ENCODE measurements at places on chromosomes 3 and 15.

DNA sequence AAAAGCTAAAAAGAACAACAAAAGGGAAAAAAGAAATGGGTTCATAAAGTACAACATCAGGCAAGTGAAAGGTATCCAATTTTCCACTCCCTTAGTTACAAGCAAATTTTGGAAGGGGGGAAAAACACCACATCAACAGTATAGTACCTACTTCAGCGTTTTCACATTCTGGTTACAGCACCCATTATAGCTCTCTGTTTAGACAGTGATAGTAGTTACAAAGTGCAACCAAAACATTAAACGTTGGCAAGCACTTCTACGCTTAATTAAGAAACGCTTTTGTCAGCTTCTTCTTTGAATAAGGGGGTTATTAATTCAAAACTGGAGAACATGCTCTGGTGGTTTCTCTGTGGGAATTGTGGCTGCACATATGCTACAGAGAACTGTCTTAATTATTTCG lies 180.2 kb downstream of the VPS13C start:
- DNase-seq: no peak

DNA sequence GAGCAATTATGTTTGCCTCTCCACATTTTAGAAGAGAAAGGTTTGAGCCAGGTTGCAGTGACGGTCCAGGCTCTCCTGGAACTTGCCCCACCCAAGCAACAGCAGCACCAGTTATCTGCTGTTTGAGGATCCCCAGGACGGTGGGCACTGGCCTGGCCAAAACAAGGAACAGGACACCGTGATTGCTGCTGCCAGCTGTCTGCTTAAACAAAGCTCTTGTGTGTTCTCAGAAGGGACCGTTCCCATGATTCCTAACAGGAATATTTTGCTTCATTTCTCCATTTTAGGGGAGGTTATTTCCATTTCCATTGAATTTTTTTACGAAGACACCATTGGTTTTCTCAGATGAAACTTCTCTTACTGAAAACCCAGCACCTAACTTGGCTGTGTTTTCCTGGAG lies 66.4 kb upstream of the RPL35A start:
- DNase-seq: no peak

DNA sequence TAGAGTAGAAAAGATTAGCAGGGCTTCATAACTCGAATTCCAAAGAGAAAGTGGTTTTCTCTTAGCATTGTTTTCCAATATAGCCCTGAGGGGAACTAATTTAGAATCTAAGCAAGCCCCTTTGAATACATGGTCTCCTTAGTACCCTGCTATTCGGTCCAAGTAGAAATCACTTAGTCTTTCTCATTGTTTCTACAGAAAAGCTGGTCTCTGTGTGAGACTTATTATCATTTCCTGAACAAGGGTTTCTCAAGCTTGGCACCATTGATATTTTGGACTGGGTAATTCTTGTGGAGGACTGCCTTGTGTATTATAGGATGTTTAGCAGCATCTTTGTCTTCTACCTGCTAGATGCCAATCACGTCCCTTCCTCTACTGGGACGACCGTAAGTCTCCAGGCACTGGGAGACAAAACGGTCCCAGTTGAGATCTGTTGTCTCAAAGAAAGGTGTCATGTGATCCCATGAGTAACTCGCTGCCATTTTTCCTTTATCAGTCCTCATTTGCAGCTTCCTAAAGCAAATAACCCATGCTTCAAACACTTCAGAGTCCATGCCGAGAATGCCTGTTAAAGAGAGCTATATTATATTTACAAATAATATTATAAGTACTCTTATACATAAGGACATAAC lies 230.7 kb upstream of the SLCO3A1 start:
- no peak for DNase-seq

- no peak for DNase-seq
These were observed 26.5 kb upstream of the PLOD2 start for GRCh38 chr3:146187334-146187950.

- DNase-seq: no peak
These were observed 210.8 kb downstream of the GAP43 start for GRCh38 chr3:115834068-115834467.

DNA sequence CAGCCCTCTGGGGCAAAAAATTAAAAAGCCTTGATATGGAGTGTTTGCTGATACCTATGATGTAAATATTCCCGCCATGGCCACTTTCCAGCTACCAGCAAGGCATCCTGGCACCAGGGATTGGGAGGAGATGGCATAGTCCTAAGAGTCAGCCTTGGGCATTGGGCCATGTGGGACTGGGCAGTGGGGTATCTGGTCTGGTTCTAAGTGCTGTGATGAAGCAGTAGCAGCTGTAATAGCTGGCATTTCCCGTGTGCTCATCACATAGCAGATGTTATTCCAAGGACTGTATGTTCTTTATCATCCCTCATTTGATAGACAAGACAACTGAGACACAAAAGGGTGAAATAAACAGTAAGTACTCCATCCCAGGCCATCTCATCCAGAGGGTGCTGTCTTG lies 6.9 kb upstream of the SACM1L start:
- no peak for DNase-seq

DNA sequence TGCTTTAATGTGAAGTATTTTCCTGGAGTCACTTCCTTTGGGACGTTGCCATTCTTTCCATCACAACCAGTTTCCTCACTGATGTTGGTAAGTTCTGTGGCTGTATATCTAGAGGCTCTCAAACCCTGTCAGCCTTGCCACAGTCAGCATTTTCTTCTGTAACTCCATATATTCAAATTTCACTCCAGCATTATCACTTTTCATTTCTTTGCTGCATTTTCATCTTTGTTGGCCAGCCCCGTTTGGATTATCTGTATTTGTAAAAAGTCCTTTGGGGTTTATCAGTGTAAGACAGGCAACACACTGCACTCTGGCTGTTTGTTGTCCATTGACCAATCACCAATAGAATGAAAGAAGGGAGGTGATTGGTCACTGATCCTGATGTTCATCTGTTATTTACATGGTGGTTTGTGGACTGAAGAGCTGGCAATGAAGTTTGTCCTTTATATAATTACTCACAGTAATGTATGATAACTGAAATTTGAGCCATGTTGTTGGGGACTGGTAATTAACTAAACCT lies 20.3 kb downstream of the GMPS start:
- no peak for DNase-seq

GRCh38 chr3:59321881-59322540 lies 272.2 kb upstream of the CFAP20DC start:
- no peak for DNase-seq

GRCh38 chr3:172034786-172035685 lies 4.3 kb upstream of the FNDC3B start:
- no peak for DNase-seq

- no peak for DNase-seq
These were observed 73.5 kb upstream of the CSPG5 start for GRCh38 chr3:47652142-47652541.

GRCh38 chr3:168877899-168878298 lies 782.2 kb upstream of the GOLIM4 start:
- DNase-seq: no peak

Data from cortex of kidney (tissue), 1 donor.